ENCODE measurements at places on chromosomes 13 and 19. TPM values are rescaled to one million over a fixed set of nuclear protein-coding genes. Genes with fewer than 3 reads are reported as not detected.

RAB3D gene
- 12.0 TPM for polyA plus RNA-seq

EBPL gene
- polyA plus RNA-seq = 43.3 TPM

MEGF8 gene
- polyA plus RNA-seq = 9.6 TPM

ZIK1 gene
- polyA plus RNA-seq = 3.9 TPM

FFAR3 gene
- polyA plus RNA-seq = not detected

FPR2 gene
- polyA plus RNA-seq = not detected

ATP4A gene
- polyA plus RNA-seq = not detected

FFAR2 gene
- not detected for polyA plus RNA-seq

WTIP gene
- polyA plus RNA-seq = 60.9 TPM

SLC15A1 gene
- not detected for polyA plus RNA-seq

SOX1 gene
- not detected for polyA plus RNA-seq

PRSS57 gene
- polyA plus RNA-seq = not detected

PRR36 gene
- not detected for polyA plus RNA-seq

GDF15 gene
- 30.8 TPM for polyA plus RNA-seq

PET100 gene
- polyA plus RNA-seq = 8.9 TPM
